ENCODE measurements at places on chromosomes 6 and 20.
A peak's percentile ranks its signal among the peaks of the same experiment; 100 is the strongest.

DNA sequence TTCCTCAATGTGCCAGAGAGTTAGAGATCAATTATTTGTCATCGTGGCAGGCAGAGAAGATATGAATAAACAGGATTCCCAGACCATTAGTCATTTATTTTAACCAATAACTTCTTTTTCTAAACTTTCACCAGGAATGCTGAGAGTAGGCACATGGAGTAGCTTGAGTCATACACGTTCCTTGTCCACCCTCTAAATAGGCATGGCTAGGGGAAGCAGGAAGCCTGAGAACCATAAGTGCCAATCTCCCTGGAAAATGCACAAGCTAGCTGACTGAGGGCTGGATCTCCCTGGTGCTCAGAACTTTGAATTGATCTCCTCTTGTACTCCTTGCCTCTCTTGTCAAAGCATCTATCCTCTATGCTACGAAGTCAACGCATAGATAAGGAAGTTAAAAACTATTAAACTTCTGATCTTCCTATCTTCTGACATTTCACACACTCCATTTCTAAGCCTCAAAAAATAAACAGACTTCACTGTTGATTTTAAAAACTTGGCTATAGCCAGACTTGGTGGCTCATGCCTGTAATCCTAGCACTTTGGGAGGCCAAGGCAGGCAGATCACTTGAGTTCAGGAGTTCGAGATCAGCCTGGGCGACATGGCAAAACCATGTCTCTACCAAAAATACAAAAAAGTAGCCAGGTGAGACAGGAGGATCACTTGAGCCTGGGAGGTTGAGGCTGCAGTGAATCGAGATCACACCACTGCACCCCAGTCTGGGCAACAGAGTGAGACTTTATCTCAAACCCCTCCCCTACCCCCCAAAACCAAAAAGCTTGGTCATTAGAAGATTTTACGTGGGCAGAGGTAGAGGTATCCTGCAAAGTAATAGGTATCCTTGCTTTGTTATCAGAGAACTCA, 11.8 kb downstream of the ADTRP start:
- no peak for DNase-seq

GRCh38 chr20:34558320-34559218, at the start of gene MAP1LC3A:
MAP1LC3A (plus strand) TSS chr20:34558718; CDS start chr20:34558869, 151 bp downstream.
- peak; percentile 66 for DNase-seq

GRCh38 chr20:50478162-50478990, 31.8 kb upstream of the PTPN1 start:
- peak; percentile 70 for DNase-seq

- no peak for DNase-seq
Observed at GRCh38 chr20:57743450-57744095, 33.8 kb upstream of the PMEPA1 start.

- DNase-seq, result no peak
Observed at GRCh38 chr6:24245275-24245674, 112.6 kb downstream of the DCDC2 start.

DNA sequence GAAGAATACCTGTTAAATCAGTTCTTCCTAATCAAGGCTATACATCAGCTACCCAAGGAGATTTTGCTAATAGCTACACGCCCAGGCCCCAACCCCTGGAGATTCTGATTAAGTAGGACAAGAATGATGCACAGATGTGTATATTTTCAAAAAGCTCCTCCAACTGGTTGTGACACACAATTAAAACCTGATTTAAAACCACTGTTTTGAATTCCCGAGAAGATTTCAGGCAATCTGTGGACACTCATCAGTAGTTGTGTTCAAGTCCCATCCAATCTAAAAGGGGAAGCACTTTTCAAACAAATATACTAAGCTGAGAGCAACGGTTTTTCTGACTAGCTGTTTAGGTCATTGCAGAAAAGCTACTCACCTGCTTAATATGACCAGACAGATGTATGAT, 118.9 kb upstream of the NHSL1 start:
- no peak for DNase-seq

GRCh38 chr6:5416250-5416649, 154.9 kb downstream of the FARS2 start:
- DNase-seq, result no peak

GRCh38 chr6:139530561-139530960, 156.1 kb upstream of the CITED2 start:
- no peak for DNase-seq

DNA sequence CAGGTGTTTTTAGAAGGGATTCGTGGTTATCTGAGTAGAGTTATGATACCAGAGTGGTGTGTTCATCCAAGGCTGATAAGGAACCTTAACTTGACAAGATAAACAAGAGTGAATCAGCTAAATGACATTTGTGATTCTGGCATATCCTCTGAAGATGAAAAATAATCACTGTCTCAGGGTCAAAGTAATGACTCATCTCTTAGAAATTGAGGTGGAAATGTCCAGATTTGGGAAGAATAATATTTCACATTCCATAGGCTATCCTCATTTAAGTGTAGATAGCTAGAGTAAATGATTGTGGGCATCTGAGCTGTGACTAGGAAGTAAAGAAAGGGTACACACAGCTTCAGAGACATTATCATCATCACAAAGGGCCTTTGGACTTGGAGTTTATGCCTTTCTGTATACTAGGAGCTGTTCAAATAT, 255.7 kb downstream of the GJA1 start:
- no peak for DNase-seq

DNA sequence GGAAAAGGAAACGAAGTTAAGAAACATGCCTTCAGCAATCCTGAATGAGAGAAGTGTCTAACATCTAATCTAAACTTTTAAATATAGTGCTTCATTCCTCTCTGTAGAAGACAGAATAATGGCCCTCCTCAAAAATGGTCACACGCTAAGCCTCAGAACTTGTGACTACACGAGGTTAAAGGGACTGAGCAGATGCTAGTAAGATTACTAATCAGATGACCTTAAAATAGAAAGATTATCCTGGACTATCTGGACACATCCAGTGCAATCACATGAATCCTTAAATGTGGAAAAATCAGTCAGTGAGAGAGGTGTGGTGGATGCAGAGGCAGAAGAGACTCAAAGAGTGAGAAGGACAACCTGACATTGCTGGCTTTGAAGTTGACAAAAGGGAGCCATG, 126.1 kb downstream of the TBX18 start:
- no peak for DNase-seq

DNA sequence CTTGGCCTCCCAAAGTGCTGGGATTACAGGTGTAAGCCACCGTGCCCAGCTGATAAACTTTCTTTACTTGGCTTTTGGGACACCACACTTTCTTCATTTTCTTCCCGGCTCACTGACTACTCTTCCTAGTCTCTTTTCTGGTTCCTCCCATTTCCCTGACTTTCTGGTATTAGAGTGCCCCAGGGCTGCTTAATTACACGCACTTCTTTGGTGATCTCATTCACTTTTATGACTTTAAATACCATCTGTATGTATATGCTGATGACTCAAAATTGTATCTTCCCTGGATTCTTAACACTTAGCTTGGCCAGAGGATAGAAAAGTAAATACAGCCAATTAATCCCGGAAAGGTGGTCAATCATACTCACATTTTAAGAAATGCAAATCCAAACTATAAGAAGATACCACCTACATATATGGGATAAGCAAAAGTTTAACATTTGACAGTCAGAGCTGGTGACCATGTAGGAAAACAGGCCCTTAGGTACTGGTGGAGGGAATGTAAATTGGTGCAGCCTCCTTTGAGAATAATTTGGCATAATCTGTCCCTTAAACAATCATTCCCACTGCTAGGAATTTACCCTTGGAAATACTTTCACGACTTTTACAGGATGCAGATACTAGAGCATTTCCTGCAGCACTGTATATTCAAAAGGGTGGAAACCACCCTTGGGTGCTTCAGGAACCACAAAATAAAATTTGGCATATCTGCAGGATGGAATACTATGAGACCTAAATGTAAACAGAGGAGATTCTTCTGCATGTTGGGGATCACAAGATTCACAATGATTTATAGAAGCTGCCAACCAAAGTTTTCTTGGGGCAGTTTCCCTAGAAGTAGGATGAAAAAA, 9.4 kb upstream of the NANP start:
- no peak for DNase-seq

DNA sequence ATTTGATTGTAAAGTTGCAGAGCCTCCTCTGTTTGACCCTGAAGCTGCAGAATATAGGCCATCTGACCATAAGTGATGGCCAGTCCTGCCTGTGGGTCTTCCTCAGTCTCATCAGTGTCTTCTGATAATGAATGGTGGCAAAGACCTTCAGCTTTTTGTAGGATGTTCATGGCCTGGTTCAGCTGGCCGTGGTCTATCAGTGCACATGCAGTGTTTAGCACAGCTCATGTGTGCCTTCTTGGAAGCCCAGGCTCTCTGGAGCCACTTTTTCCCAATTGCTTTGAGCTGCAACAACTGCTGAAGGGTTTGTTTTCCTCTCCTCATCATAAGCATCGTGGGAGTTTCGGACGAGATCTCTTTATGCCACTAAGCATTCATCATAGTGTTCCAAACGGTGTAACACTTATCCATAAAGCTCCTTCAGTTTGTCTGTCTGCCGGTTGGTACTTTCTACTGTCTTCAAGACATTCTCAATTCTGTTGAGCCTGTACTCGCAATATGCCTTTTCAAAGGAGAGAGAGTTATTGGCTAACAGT, 70.1 kb upstream of the TULP4 start:
- no peak for DNase-seq

DNA sequence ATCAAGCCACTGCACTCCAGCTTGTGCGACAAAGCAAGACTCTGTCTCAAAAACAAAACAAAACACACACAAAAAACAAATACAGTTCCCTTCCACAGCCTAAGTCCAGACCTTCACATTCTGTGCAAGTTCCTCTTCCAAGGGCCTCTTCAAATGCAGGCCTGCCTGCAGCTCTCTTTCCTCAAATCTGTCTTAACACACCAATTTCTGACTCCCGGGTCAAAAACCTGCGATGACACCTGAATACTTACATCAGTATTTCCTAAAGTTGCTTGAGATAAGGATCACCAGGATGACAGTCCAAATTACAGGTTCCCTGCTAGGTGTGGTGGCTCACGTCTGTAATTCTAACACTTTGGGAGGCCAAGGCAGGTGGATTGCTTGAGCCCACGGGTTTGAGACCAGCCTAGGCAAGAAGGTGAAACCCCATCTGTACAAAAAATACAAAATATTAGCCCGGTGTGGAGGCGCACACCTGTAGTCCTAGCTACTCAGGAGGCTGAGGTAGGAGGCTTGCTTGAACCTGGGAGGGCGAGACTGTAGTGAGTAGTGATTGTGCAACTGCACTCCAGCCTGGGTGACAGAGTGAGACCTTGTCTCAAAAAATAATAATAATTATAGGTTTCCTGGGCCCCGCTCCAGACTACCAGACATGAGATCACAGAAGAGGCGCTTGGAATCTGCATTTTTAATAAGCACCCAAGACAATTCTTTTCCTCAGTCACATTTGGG, 8.8 kb upstream of the PARD6B start:
- no peak for DNase-seq

DNA sequence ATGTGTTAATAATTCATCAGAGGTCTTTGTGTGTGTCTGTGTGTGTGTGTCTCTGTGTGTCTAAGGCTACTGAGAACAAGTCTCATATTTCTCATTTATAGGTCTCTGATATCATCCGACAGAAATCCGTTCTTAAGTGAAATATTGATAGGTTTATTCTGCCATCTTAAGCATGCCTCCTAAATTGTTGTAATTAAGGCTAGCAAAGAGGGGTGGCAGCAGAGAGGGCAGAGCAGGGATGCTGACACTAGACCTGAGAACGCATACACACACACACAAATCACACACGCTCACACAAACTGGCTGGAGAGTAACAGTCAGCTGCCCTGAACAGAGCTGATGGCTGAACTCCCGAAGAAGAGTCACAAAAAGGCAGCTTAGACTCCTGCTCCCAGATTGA, 84.9 kb upstream of the LRFN2 start:
- no peak for DNase-seq

- DNase-seq, result no peak
Observed at GRCh38 chr6:87755708-87756671, 54.0 kb upstream of the AKIRIN2 start.

GRCh38 chr6:134589512-134589911, 271.6 kb upstream of the SGK1 start:
- peak; percentile 47 for DNase-seq

DNA sequence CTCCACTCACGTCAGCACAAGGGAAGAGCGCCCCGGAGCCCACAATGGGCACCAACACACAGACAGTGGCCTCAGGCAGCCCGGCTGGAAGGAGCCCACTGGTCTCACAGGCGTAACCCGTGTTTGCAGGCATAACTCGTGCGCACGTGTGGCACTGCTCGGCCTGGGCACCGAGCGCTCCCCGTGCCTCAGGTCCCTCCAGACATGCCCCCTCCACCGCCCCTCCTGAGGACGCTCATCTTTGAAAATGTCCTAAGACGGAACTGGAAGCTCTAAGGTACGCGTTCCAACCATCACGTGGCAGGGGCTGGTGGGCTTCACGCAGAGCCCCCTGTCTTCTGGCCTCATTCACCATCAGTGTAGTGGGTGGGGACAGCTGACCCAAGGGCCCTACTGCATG, 44.6 kb downstream of the SSR1 start:
- DNase-seq, result no peak

- no peak for DNase-seq
Observed at GRCh38 chr20:17896771-17897369, 71.7 kb downstream of the SNX5 start.

- DNase-seq, result no peak
Observed at GRCh38 chr6:151993364-151993763, 185.9 kb downstream of the ESR1 start.

DNA sequence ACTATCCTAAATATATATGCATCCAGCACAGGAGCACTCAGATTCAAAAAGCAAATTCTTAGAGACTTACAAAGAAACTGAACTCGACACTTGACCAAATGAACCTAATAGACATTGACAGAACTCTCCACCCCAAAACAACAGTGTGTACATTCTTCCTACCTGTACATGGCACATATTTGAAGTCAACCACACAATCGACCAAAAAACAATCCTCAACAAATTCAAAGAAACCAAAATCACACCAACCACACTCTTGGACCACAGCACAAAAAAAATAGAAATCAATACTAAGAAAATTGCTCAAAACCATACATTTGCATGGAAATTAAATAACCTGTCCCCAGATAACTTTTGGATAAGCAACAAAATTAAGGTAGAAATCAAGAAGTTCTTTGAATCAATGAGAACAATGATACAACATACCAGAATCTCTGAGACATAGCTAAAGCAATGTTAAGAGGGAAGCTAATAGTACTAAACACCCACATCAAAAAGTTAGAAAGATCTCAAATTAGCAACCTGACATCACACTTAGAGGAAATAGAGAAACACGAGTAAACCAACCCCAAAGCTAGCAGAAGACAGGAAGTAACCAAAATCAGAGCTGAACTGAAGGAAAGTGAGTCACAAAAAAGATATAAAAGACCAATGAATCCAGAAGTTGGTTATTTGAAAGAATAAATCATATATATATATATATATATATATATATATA, 12.5 kb upstream of the TREM1 start:
- no peak for DNase-seq

All from NT2/D1 (cell line).